ENCODE measurements at places on chromosomes 1 and 21.

- DNase-seq = no peak
These were observed 390 bp upstream of the NGF start for GRCh38 chr1:115338457-115338820.

DNA sequence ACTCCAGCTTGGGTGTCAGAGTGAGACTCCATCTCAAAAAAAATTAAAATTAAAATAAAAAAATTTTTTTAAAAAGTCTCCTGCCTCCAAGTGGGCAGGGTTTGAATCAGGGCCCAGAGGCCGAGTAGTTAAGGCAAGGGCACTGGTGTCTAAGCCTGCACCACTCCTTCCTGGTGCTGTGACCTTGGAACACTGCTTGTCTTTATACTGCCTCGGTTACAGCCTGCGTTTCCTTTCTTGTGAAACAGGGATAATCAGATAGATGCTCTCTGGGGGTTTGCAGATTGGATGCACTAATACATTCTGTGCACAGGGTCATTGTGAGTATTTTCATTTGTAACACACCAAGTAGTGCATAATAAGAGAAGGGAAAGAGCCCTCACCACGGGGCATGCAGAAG is 58.4 kb upstream of the EFHD2 start:
- DNase-seq = no peak

GRCh38 chr1:46043458-46044017 is 88.9 kb downstream of the PIK3R3 start:
- DNase-seq = no peak

GRCh38 chr1:119133987-119134386 is 6.5 kb downstream of the WARS2 start:
- no peak for DNase-seq

- DNase-seq = no peak
These were observed 896.5 kb downstream of the PLA2G4A start for GRCh38 chr1:187725216-187725615.

DNA sequence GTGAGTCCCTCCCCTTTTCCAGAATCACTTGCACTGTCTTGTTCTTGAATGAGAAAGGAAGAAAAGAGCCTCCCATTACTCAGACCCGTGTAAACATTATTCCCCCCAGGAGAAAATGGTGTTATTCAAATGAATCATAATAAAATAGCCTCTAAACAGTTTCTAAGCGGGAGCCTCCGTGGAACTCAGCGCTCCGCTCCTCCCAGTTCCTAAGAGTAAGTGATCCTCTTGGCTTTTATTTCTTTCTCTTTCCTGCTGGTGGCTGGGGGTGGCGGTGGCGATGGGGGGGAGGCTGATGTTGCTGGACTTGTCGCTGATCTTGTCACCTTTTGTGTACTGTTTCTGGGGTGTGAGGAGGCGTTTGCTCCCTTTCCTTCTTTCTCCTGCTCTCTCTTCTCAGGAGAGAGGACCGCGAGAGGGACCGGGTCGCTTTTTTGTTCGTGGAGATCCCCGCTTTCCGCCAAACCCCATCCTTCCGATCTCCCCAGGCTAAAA is 781 bp downstream of the PROX1 start:
- DNase-seq = no peak

DNA sequence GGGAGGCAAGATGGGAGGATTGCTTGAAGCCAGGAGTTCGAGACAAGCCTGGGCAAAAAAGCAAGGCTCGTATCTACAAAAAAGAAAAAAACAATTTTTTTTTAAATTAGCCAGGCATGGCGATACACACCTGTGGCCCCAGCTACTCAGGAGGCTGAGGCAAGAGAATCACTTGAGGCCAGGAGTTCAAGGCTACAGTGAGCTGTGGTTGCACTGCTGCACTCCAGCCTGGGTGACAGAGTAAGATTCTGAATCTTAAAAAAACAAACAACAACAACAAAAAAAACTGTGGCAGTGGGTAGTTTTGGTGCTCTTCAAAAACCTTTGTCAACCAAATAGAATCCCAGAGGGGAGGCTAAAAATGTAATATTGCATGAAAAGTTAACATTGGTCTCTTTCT is 734 bp downstream of the PTPN22 start:
- no peak for DNase-seq

DNA sequence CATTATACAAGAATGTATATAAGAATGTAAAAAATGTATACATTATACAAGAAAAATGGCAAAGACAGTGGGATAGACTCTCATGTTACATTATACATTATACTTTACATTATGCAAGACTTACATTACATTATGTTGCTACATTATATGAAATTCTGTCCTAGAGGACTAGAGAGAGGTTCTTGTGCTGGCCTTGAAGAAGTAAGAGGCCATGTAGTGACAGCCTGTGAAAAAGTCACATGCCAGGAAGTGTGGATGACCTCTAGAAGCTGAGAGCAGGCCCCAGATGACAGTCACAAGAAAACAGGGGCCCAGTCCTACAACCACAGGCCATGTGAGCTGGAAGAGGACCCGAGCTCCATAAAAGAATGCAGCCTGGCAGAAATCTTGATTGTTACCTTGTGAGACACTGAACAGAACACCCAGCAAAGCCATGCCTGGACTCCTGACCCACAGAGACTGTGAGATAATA is 30.5 kb upstream of the AHCYL1 start:
- DNase-seq = no peak

DNA sequence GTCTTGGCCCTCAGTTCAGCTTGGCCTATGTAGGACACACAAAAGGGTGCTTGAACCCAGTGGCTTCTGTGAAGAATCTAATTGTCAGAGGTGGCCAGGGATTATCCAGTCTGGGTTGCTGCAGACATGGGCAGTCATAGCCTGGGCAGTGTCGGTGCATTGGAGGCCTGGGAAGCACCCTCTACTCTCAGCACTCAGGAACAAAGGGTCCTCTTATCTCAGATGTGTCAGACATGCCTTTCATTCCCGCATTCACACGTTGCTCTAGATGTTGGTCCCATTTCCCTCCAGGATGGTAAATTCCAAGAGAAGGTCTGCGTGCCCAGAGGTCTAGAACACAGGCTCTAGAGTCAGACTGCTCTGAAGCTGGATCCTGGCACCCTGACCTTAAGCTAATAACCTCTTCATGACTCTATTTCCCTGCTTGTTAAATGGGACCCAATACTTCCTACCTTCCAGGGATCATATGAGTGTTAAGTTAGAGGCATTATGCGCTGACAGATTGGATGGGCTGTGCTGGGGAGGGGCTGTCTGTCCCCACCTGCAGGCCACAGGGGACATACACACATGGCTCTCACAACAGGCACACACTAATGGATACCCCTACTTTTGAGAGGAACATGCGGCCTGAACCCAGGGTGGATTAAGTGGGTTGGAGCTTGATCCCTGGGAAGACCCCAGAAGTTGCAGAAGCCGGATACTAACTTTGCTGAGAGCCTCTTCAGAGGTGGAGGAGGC is 16.5 kb upstream of the EDN2 start:
- DNase-seq = no peak

GRCh38 chr21:41715649-41716281 is 51.1 kb downstream of the RIPK4 start:
- DNase-seq = no peak

DNA sequence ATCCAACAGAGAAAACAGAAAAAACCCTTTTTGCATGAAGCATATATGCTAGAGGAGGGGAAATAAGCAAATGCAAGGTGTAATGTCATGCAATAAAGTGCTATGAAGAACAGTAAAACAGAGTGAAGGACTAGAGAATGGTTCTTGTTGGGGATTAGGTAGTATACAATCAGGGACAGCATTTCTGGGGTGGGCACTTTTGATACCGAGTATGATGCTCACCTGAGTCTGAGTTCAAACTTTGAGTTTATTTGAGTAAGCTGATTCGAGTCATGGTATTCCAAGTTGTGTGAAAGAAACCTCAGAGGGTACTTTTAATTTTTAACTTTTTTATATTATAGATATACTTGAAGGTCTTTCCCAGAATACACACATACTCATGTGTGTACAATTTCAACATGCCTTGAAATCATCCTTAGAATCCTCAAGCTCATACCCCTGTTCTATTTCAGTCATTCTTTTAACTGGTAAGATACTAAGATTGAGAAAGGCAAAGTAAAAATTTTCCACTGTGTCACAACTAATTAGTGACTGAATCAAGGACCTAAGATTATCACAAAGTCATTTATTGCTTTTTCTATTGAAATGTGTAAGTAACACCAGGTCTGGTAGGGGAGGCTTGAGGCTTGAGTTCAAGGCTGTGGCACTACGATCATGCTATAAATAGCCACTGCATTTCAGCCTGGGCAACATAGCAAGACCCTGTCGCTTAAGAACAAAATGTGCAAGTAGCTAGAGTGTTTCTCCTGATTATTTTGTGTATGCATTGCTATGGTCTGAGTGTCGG is 12.1 kb downstream of the LRRC8B start:
- DNase-seq = no peak

DNA sequence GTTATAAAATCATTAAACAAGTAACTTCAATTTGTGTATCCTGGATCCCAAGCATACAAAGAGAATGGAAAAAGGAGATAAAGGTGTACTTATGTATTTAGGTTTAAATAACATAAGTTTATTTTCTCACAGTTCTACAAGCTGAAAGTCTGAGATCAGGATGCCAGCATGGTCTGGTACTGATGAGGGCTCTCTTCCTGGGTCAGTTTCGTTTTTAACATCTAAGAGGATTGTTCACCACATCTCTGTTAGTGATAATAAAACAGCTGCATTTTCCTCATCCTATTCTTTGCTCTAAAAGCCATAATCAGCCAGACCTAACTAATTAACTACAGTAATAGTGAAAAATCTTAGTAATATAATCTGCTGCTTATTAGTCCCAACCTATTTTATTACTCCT is 5.2 kb downstream of the EGLN1 start:
- no peak for DNase-seq

- no peak for DNase-seq
These were observed 1.9 kb downstream of the EPHX1 start for GRCh38 chr1:225811622-225812487.

- DNase-seq = no peak
These were observed 41.8 kb upstream of the TTC22 start for GRCh38 chr1:54842963-54843362.

DNA sequence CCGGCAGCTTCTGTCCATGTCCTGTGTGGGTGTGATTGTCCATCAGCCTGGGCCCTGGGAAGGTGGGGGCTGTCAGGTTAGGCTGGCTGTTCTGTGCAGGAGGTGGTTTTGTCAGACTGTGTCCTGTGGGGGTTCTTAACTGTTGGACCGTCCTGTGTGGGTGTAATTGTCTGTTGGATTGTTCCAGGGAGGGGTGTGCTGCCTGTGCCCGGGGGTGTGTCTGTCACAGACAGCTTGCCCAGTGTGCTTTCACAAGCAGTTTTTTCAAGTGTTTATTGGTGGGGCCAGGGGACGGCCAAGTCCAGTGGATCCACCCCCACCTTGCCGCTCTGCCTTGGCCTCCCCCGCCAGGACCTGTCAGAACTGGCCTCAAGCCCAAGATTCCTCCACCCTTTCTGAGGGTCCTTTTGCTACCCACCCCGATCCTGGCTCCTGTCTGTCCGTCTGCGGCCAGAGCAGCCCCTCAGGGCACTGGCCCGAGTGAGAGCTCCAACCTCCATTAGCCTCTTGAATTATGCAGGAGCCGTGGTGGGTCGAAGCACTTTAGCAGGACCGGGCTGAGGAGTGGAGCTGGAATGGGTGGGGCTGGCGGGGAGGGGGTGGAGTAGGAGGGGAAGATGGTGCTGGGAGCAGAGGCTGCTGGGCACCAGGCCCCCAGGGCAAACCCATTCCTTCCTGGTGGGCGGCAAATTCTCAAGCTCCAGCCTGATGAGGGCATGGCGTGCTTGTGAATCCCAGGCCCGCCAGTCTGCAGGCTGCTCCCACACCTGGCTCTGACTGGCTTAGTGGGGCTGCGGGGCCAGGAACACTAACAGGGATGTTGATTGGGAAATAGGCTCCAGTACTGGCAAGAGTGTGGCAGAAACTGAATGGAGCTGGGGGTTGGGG is 47.2 kb downstream of the PTPRF start:
- DNase-seq = no peak

DNA sequence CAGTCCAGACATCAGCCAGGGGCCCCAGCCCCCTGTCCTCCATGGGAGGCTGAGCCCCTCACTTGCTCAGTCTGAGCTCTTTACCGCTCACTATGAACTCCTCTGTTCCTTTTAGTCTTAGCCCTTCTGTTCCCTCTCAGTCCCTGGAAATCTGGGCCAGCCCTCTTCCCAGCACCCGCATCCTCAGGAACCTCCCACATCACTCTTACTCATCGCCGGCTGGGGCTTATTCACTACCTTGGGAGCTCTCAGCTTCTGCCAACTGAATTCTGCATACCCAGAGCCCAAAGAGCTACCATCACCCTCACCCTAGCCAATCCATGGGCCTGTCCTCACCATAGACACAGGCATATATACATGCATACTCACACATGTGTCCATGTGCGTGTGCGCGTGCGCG is 11.5 kb downstream of the KNCN start:
- DNase-seq = no peak

GRCh38 chr1:224626042-224626441 is 9.9 kb downstream of the CNIH3 start:
- no peak for DNase-seq

DNA sequence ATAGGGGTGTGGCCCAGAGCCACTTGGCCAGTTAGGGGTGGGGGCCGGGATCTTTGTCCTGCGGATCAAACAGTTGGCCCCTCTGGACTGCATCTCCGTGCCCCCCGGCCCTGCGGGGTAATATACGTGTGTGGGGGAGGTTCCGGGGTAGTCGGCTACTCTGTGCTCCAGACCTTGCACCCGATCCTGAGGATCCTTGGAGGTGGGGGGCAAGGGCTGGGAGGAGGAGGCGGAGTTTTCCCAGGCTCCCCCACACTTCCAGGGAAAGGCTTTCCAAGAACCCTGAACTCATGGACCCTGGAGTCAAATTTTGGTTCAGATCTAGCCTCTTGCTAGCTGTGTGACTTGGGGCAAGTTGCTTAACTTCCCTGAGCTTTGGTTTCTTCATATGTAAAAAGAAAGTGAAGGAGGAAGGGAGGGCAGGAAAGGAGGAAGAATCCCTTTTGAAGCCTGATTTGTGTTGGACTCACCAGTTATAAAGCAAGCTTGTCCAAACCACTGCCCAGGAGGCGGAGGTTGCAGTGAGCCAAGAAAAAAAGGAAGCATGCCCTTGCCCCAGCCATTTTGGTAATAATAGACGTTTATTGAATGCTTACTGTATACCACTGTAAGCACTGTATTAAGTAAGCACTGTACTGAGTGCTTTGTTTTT is 686 bp downstream of the MIIP start:
- DNase-seq = no peak

Data from femur (tissue), 1 donor.